ENCODE measurements at places on chromosomes 6 and 20.

DNA sequence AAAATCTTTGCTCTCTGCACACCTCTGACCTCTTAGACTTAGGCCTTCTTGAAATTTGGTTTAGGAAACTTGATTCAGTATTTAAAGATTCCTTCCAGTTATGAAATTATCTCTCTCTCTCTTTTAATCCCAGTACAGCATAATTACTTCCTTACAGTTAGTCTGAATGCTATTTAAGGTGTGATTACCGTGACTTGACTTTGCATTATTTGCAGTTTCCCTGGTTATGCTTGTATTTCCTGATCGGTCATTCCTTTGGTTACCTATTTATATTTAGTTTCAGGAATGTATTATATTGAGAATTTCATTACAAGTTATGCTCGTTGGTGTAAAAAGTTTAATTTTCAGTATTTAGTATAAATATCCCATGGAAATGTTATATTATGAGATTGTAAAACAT, 16.3 kb downstream of the TMEM170B start:
- no peak for DNase-seq

DNA sequence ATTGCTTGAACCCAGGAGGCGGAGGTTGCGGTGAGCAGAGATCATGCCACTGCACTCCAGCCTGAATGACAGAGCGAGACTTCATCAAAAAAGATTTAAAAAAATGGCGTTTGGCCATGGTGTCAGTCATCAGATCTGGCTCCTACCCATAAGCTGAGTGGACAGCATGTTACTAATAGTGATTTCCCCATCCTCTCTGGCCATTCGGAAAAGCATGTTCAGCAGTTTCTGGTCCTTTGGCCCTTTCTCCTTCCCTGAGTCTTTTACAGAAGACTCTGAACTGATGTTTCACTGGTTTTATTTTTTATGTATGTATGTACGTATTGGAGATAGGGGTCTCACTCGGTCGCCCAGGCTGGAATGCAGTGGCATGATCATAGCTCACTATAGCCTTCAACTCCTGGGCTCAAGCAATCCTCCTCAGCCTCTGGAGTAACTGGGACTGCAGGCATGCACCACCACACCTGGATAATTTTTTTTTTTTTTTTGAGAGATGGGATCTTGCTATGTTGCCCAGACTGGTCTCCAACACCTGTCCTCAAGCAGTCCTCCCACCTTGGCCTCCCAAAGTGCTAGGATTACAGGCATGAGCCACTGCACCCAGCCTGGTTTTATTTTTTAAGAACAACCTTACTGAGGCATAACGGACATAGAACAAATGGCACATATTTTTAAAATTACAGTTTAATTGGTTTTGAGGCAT, 84.2 kb upstream of the CNKSR3 start:
- no peak for DNase-seq

DNA sequence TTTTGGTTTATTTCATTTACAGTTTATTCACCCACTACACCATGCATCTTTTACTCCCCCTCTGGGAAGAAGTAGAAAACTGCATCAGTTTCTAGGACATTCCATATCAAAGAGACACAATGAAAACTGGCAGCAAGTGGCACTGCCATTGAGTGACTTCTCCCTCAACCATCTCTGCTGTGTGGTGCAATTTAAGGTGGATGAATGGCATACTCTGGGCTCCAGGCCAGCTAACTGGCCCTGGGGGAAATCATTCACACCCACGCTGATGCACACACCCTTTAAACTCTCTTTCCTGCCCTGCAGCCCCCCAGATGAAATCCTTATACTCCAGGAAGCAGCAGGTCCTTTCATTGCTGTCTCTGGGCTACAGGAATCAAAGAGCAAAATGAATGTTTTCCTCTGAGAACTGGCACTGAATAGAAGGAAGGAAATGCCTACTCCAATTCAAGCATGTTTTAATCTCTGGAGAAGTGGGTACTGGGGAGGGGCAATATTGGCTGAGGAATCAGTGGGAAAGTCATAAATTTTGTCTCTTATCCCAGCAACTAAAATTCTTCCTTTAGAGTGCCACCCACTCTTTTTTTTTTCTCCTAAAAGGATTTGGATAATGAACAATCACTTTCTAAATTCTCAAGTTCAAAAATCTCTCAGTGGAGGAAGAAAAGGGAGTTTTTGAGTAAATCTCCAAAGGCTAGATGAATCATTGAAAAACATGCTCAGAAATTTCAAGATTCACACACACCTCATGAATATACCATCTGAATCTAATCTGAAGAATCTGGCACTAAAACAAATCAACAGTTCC, 16.9 kb upstream of the RFPL4B start:
- DNase-seq = peak; percentile 70

GRCh38 chr20:63678667-63679465, 17.6 kb upstream of the TNFRSF6B start:
- no peak for DNase-seq

GRCh38 chr6:4021854-4022695, 56.9 kb downstream of the FAM217A start:
- peak; percentile 27 for DNase-seq

GRCh38 chr20:43787937-43788336, 61.1 kb upstream of the GTSF1L start:
- DNase-seq = no peak

- peak; percentile 85 for DNase-seq
Measured at GRCh38 chr6:132054525-132054924, 103.4 kb upstream of the CCN2 start.

DNA sequence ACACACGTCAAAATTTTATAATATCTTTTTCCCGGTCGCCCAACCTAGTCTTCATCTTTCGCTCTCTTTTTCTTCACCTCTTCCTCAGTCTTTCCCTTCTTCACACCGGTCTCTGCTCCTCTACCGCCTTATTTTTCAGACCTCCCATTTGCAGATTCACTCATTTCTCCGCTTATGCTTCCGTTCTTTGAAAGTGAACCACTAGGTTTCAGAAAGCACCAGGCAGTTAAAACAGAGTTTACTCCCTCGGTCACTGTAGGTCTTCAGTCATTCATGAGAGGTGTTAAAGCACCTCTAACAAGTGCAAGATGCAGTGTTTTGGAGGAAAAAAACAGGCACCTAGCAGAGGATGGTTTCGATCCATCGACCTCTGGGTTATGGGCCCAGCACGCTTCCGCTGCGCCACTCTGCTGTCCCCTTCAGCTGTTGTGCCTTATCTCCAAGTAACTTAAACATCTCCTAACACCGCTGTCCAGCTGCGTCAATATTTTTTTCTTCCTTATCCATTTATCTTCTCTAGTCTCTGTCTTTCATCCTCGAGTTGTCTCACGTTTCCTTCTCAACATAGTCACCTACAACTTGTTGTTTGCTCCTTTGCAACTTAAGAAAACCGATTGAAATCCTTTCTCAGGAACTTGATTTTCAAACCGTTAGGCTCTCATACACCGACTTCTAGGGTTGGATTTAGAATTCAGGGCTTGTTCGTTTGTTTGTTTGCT, 119.7 kb upstream of the ZNF184 start:
- DNase-seq = peak; percentile 77

GRCh38 chr6:123925350-123925749, 121.7 kb downstream of the NKAIN2 start:
- DNase-seq = no peak

GRCh38 chr6:72947534-72947933, 277.8 kb downstream of the KHDC1L start:
- no peak for DNase-seq

DNA sequence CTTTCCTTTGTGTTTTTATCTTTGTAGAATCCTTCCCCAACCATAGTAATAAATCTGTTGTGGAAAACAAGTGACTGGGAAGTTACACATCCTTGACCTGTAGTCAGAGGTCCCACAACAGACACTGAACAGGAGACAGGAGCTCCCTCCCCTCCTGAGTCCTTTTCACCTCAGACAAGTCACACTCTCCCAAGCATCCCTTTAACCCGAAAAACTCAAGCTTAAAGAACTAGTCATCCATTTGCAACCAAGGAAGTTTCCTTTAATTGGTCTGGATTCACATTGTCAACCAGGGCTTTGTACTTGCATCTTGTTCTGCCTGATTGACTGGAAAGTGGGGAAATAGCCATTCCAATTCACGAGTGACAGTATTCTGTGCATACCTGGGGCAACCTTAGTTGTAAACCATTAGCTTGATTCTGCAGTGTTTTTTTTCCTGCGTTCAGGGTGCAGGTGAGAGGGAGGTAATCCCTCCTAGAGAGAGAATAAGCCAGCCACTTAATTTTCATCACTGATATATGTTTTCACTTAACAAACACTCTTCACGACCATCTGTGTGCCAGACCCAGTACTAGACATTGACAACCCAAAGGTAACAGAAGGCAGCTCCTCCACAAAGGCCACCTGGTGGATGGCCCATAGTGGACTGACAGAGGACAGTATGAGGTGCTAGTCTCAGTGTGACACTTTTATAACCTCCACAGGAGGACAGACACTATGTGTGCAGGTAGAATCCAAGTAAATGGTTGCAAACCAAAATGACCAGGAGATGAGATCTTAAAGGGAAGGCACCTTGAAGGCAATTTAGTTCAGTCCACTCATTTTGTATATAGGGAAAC, 112.4 kb downstream of the SLX4IP start:
- DNase-seq = peak; percentile 31

GRCh38 chr6:110355022-110355421, 3.1 kb downstream of the METTL24 start:
- no peak for DNase-seq

GRCh38 chr6:26065952-26066380, 21.3 kb upstream of the HFE start:
- peak; percentile 86 for DNase-seq

DNA sequence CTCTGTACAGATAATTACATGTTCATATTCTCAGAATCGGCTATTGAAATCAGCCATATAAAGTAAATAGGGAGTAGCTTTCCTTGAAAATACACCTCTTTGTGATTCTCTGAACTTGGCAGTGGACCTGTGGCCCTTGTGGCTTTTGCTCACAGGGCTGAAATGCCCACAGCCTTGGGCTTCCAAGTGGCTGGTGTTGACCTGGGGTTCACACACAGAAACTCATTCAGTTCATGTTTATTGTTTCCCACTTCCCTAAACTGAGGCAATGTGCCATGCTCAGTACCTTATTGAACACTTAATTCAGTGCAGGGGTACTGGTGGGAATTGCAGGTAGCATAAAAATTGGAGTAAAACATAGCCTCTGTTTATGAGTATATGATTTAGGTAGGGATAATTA, 19.1 kb upstream of the TULP4 start:
- DNase-seq = no peak

DNA sequence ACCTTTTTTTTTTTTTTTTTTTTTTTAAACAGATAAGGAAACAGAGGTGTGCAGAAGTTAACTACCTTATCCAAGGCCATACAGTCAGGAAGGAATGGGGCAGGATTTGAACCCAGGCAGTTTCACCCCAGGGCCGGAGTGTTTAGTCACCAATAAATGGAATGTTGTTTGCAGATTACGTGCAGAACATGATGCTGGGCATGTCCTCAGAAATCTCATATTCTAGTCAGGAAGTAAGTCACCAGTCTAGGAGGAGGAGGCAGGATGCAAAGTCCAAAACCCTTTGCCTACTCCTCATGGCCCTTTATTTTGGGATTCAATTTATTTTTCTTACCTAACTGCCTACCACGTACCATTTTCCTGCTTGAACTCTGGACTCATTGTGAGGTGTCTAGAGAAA, 57.1 kb upstream of the LRRC1 start:
- DNase-seq = peak; percentile 38

- DNase-seq = peak; percentile 31
Measured at GRCh38 chr6:37365791-37366190, 12.0 kb downstream of the RNF8 start.

- no peak for DNase-seq
Measured at GRCh38 chr20:23501926-23502325, 11.0 kb downstream of the CST8 start.

- DNase-seq = no peak
Measured at GRCh38 chr20:375265-375889, 5.2 kb upstream of the TRIB3 start.

- peak; percentile 88 for DNase-seq
Measured at GRCh38 chr6:11810039-11810541, 31.5 kb upstream of the ADTRP start.

DNA sequence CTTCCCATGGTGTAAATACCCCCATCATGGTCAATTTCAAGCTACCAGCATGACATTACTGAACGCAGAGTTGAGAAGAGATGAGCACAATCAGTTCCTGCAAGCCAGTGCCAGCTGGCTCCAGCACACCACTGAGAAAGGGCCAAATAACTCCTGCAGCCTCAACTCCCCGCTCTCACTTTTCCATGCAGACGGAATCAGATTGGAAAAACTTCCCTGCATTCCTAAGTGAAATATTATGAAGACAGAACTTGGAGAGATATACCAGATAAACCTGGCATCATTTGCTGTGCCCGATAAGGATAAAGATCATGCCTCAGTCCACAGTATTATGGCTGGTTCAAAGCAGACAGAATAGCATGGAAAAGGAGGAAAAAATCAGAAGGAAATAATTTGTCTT, 56.7 kb downstream of the FILIP1 start:
- DNase-seq = no peak

DNA sequence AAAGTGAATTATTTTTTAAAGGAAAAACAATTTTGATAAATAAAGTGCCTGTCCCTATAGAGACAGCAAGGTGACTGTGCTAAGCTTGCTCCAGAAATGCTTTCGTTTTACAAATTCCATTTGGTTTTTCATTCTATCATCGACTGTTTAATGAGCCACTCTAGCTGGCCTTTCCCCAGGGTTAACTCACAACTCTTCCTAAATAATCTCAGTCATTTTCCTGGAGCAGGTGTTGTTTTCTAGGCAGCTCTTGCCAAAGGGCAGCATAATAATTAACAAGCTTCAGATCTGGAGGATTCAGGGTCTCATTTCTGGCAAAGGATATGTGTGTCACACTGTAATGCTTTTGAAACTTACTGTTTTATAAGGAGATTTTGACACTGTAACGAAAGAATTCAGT, 184.2 kb downstream of the KHDC1L start:
- no peak for DNase-seq

DNA sequence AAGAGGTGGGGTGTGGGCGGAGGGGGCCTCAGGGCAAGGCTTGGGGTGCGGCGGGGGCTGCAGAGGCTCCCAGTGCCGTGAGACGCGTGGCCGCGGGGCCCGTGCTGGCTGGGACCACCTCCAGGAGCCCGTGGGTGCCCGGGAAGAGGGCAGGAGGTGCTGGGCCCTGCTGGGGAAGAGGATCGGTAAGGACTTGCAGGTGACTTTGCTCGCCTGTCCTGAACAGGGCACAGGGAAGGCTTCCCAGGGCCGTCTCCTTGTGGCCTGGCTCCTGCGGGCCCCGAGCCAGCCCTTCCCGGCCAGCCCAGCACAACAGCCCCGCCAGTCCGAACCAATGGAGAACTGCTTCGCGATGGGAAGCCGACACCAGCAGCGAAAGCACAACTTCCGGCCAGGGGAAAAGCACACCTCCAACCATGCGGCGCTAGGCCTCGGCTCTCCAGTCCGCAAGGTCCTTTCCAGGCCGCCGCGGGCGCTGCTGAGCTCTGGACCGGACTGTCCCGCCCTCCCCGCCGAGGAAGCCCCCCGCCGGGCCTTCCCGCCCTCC, 32.3 kb downstream of the IRF4 start:
- DNase-seq = no peak

- no peak for DNase-seq
Measured at GRCh38 chr6:3920321-3920720, 71.1 kb downstream of the FAM50B start.

GRCh38 chr6:35500782-35501181, 3.9 kb upstream of the TEAD3 start:
- peak; percentile 85 for DNase-seq

GRCh38 chr6:157706883-157707282, 116.2 kb upstream of the SNX9 start:
- no peak for DNase-seq

All from EH (cell line).